Fibroblast of the aortic adventitia (primary cell): ENCODE measurements at places on chromosomes 7 and 10.

DNA sequence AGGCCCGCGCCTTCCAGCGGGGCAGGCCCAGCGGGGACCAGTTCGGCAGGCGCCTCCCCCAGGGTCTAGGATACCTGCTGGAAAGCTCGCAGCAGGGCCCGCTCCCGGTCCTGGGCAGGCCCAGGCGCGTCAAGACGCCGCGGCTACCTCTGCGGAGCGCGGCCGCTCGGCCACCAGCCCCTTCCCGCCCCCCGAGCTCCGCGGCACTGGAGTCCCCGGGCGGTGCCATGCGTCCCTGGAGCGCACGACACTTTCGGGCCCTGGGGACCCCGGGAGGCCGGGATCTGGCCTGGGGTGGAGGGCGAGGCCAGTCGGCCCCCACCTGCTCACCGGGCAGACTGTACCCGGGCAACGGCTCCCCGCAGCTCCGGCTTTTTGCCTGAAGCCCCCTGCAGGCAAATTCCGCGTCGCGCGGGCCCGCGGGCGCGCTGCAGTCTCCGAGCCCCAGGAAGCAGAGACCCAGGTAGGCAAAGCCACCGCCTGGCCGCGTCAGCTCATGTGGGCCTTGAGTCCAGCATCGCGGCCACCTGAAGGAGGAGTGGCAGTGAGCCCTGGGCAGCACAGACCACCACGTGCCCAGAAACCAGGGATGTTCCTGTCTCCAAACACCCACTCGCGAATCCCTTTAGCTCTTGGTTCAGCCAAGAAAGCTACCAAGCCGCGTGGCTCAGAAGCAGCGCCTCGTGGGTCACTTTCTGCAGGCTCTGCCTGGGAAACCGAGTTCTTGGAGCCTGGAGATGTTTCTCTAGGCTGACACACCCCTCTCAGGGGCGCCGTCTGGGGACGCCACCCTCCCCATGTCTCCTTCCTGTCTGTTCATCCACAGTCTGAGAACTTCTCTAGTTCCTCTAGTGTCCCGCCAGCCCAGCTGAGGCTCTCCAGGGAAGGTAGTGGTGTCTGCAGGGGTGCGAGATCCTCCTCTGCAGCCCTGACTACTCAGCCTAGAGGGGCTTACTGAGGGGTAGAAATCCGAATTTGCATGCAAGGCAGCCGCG, 46.1 kb upstream of the APBB1IP start:
- no peak for DNase-seq

DNA sequence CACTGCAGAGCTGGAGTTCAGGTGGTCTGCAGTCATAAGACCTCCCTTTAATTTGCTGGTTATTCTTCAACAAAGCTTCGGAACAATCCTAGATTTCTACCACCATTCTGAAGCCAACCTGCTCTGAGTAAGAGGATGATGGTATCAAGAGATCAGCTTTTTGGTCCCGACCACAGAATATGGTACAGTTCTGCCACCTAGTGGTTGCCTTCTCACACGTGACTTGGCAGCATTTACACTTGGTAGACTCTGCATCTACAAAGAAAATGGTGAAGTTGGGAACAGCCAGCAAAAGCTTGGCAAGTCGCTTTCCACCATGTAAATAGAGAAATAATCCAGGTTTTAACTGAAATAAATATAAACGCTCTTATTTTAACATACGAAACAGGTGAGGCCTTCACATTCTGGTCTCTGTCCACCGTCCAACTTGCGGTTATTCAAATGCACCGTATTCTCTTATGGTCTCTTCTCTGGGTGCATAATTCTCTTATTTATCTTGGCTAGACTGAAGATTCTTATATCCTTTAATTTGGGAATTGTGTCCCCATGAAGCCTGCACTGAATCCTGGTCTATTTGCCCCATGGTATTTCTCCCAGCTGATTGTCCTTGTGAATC, 173.9 kb upstream of the GRM3 start:
- DNase-seq = peak; percentile 50

DNA sequence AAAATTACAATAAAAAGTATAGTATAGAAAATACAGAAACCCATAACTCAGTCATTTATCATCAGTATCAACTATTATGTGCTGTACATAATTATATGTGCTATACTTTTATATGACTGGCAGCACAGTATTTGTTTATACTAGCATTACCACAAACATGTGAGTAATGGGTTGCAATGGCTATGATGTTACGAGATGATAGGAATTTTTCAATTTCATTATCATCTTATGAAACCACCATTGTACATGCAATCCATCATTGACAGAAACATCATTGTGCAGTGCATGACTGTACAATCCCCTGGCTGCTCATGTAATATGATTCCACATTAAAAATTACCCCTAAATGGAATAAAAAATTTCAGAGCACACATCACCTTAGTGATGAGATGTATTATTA, 55.7 kb upstream of the TMEM229A start:
- peak; percentile 31 for DNase-seq

- peak; percentile 90 for DNase-seq
Observed at GRCh38 chr10:78335691-78336401, 302.2 kb downstream of the RPS24 start.

DNA sequence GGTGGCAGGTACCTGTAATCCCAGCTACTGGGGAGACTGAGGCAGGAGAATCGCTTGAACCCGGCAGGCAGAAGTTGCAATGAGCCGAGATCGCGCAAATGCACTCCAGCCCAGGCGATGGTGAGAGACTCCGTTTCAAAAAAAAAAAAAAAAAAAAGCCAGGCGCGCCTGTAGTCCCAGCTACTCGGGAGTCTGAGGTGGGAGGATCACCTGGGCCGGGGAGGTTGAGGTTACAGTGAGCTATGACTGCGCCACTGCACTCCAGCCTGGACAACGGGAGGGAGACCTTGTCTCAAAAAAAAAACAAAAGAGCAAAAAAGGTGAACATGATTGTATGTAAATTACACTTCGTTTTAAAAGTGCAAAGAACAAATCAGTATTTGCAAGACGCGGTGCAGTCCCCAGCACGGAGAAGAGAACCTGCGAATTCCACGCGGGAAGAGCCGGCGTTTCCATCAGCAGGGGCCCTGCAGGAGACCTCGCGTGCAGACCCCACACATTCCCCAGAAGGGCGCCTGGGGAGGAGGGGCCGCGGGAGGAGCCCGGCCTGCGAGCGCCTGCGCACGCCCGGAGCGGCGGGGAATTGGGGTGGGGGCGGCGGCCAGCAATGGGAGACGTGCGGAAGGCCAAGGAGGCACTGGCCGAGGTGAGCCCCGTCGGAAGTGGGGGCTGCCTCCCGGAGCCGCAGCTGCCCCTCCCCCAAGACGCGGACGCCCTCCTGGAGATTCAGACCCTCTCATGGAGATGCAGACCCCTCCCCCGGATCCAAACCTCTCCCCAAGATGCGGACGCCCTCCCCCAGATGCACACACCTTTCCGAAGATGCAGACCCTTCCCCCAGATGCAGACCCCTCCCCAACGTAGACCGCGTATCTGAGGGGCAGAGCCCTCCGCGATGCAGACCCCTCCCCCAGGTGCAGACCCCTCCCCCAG, 16.7 kb upstream of the SUN1 start:
- no peak for DNase-seq

DNA sequence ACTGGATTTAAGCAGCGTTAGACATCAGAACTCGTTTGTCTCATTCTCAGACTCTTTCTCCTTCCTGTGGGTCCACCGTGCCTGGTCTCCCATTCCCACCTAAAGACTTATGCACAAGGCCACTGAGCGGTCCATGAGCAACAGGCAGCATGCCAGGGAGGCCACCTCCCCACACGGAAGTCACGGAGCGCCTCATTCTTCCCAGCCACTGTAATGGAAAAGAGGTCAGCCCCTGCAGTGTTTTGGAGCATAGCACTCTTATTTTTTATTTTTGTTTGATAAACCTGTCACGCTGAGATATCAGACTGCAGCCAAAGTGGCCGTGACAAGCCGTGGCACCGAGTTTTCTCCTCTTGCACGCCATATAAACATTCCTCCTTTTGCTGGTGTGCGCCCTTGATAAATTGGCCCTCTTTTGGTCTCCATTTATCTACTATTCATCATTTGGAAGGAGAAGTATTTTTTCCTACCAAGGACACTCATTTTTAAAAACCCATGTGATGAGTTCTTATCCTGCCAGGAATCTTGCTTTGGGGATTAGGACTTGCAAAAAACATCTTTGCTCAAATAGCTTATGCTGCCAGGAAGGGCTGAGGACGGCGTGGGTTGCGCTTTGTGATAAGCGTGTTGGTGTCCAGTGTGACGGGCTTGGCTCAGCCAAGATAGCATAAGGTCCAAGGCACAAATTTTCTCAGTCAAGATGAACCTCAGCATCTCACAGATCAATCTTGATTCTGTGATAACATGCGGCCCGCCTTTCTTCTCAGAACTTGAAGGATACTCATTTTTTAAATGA, 206.0 kb downstream of the CCDC3 start:
- peak; percentile 11 for DNase-seq

- DNase-seq = no peak
Observed at GRCh38 chr7:107047902-107048782, 3.6 kb downstream of the PRKAR2B start.

GRCh38 chr10:131553581-131553980, 242.1 kb upstream of the TCERG1L start:
- no peak for DNase-seq

GRCh38 chr10:94403380-94404213, 1.3 kb downstream of the TBC1D12 start:
- peak; percentile 62 for DNase-seq

DNA sequence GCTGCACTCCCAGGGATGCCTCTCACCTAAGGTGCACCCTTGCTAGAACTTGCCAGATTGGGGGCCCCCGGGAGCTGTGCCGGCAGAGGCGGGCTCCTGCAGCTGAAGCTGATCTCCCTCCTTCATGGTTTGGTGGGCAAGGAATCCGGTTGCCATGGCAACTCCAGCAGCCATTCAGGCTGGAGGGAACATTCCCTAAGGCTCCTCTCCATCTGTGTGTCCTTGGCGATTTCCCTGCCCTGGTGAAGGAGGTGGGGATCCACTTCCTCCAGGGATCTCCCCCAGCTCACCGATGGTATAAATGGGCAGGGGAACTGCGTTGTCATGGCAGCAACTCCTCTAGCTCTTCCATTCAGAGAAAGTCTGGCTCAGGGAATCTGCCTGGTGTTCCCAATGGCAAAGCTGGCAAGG, 49.6 kb upstream of the GPR158 start:
- no peak for DNase-seq

GRCh38 chr10:32893434-32893833, 64.6 kb downstream of the ITGB1 start:
- DNase-seq = no peak
